ELF-1 (cell line): ENCODE measurements at places on chromosomes 3 and 15.

DNA sequence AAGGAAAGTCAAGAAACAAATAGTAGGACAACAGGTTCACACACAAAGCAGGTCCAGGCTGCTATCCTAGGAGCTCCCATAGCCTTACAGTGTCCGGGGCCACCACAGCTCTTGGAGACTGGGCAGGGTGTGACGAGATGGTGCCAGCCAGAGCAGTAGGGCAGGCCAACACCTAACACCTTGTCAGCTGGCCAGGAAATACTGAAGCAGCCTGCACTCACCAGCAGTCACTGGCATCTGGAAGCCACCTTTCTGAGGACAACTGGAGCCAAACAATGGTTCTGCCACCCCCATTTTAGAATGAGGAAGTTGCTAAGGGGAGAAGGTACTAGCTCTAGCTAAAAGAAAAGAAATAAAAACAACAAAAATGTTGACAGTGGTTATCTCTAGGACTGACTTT, 47.2 kb downstream of the CCDC12 start:
- no peak for DNase-seq

GRCh38 chr3:20190991-20191390, 5.0 kb upstream of the SGO1 start:
- DNase-seq: peak; percentile 7

GRCh38 chr15:74542166-74543042, 1.4 kb downstream of the ARID3B start:
- DNase-seq: no peak

GRCh38 chr3:98331329-98331728, 22.3 kb upstream of the OR5K4 start:
- no peak for DNase-seq

DNA sequence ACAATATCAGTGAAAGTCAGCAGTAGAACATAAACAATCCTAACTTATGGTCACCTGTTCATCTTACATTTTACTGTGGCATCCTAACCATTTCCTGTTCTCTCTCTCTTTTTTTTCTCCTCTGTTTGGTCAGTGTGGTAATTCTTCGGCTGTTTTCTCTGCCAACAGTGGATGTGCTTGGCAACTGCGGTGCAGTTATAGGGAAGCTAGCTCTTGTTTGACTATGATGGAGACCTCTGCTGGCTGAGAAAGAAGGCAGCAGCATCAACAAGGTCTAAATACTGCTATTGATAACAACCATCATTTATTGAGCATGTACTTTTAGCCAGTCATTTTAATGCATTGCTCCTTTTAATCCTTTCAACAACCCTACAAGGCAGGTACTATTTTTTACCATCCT, 723 bp upstream of the DRD3 start:
- no peak for DNase-seq

DNA sequence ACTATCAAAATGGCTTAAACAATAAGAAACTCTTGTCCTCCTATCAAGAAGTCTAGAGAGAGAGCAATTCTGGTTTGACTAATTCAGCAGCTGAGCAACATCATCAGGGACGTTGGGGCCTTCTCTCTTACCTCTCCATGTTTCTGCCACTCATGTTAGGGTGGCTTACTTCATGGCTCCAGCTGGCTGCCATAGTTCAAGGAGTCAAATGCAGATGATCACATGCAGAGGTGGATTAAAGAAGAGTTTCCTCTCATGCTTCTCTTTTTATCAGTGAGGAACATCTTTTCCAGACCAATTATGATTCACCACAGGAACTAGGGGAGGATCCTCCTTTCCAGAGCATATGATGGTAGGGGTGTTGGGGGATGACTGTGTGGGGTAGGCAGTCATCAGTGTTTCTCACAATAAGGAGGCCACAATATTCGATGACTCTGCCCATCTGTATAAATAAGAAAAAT, 45.5 kb downstream of the NEK11 start:
- no peak for DNase-seq

DNA sequence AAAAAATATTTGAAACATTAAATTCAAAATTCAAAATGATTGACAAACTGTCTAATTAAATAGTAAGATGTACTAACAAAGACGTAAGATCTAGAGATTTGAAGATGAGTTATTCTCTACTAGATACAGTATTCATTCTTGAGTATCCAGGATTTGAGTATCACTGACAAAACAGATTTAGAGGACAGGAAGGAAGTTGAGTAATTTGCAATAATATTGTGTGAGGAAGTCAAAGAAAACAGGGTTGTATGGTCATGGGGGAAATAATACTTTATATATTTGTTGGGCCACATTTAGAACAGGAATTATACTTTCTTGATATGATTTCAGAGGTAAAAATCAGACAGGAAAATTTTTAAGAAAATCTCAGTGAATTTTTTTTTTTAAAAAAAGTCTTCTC, 393.1 kb upstream of the CDIN1 start:
- DNase-seq: no peak

- DNase-seq: no peak
Observed at GRCh38 chr3:102132370-102132769, 283.1 kb downstream of the NFKBIZ start.

DNA sequence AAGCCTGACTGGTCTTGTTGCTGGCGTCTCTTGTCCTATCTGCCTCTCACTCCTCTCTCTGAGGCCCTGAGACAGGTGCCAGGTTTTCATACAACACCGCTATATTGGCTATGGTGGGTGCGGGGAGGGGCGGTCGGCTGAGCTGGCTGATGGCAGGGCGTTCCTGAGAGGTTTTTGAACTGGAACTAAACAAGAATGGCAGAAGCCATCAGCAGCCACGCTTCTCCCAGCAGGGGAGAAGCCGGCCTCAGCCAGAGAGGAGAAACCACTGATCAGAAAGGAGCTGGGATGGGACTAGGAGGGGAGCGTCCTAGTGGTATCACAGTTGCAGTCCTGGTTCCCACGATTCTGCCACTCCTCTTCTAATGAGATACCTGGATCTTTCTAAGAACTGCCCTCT, 89.9 kb upstream of the PRR23E start:
- DNase-seq: peak; percentile 54

GRCh38 chr3:42300013-42300412, 34.0 kb upstream of the CCK start:
- peak; percentile 47 for DNase-seq

DNA sequence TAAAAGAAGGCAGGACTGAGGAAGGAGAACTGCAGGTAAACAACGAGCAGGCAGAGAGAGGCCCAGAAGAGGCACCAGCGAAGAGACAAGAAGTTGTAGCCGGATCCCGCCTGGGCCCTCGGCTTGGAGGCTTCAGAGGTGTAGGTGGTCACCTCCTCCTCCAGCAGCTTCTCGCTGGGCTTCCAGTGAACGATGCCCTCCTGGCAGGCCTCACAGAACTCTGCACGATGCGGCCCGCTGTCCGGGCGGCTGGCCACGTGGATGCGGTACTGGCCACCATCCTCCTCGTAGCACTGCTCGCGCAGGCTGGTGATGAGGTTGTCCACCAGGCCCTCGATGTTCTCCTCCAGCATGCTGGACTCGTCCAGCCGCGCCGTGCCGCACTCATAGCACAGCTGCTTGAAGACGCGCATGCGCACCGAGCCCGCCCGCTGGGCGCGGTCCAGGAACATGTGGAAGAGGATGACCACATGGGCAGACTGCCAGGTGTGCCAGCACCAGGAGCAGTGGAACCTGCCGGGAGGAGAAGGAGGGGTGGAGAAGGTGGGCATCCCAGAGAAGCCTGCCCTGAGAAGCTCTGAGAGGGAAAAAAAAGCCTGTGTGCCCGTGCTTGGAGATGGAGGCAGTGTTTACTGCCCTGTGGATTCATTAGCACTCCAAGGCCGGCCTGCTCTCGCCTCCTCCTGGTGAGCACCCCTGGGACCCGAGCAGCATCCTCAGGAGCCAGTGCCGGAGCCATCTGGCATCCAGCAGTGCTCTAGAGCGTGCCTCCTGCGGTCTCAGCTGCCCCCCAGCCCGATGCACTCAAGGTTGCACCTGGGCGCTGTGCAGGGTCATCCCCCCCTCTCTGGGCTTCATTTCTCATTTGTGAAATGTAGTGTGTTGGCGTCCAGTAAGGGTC, 3.6 kb downstream of the RTP2 start:
- DNase-seq: no peak

- DNase-seq: no peak
Observed at GRCh38 chr3:98518816-98519215, 3.9 kb downstream of the CLDND1 start.

GRCh38 chr15:71106802-71107500, 8.3 kb upstream of the THSD4 start:
- DNase-seq: no peak

- no peak for DNase-seq
Observed at GRCh38 chr3:182508919-182509711, 284.2 kb upstream of the ATP11B start.

GRCh38 chr3:146519810-146520209, 24.6 kb downstream of the PLSCR1 start:
- DNase-seq: no peak

DNA sequence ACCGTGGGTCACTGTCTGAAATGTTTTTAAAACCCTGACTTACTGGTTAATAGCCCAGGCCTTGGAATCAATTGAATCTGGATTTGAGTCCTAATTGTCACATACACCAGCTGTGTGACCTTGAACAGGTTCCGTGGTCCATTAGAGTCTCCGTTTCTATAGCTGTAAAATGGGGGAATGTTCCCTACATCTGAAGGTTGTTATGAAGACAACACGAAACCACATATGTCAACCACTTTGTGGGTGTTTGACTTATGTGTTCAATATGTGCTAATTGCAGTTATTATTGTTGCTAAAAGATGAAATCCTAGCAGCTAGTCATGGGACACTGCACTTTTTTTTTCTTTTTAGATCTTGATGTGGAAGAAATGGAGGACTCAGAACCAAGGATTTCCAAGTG, 35.3 kb downstream of the ZBTB38 start:
- no peak for DNase-seq

GRCh38 chr15:91898843-91899242, 45.3 kb downstream of the SLCO3A1 start:
- DNase-seq: no peak

DNA sequence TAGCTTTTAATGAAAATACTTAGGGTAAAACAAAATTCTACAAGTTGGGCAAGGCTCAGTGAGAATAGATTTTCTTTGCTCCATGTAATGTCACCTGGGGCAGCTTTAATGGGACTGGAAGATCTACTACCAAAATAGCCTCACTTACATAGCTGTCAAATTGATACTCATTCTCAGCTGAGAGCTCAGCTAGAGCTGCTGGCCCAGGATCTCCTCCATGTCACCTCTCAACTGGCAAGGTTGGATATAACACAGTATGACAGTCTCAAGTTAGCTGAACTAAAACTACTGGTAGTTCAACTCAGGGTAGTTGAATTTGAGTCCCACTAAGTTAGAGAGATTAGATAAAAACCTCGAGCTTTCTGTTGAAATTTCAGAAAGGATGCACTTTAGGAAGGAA, 218.5 kb upstream of the PLSCR5 start:
- no peak for DNase-seq

DNA sequence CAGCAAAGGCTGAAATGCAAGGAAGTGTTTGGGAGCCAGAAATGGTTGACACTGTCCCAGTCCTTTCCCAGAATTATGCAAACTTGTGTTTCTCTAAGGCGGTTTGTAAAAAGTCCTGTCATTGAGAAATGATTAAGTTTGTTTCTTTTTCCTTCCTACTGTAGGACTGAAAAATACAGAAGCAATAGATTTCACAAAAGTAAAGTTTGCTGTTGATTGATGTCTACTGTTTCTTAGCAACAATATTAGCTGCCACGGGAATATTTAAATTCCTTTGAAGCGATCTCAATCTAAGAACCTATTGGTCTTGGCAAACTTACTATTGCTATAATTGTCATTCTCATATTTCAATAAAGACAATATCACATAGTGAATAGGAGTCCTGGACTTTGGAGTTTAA, 100.7 kb upstream of the IL12A start:
- no peak for DNase-seq

DNA sequence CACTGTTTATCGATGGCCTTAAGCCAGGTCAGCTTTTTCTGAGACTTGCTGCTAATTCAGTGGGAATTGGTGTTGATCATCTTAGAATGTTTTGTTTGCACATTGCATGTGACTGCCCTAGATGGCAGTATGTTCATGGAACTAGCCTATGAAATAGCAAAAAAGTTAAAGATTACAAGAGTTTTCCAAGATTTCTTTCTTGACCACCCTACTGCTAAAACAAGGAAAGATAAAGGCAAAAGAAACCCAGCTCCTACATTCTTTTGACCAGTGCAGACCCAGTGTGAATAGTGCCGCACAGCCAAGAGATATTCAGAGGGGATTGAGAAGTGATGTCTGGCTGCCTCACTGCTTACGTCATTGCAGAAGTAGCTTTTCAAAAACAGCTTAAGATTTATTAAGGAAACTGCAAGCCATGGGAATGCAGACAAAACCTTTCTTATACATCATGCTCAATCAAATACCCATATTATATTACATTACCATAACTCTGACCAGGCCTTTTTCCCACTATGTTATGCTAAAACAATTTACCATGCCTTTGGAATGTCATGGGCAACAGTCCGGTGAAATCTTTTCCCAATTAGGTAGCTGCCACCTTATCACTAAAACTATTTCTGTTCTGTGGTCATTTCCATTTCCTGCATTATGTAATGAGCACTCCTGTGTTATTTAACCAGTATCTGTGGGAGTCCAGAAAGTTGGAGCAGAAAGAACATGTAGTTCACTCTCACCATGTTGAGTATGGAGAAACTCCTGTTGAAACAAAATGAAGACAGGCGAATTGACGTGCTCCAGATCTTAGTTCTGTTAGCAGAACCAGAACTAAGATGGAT, 6.0 kb downstream of the PHLDB2 start:
- no peak for DNase-seq

- DNase-seq: no peak
Observed at GRCh38 chr3:66041116-66041515, 2.4 kb upstream of the MAGI1 start.

- DNase-seq: peak; percentile 8
Observed at GRCh38 chr15:89591834-89592233, 16.6 kb downstream of the TICRR start.

- DNase-seq: no peak
Observed at GRCh38 chr15:73990250-73991005, 1.7 kb downstream of the STOML1 start.

DNA sequence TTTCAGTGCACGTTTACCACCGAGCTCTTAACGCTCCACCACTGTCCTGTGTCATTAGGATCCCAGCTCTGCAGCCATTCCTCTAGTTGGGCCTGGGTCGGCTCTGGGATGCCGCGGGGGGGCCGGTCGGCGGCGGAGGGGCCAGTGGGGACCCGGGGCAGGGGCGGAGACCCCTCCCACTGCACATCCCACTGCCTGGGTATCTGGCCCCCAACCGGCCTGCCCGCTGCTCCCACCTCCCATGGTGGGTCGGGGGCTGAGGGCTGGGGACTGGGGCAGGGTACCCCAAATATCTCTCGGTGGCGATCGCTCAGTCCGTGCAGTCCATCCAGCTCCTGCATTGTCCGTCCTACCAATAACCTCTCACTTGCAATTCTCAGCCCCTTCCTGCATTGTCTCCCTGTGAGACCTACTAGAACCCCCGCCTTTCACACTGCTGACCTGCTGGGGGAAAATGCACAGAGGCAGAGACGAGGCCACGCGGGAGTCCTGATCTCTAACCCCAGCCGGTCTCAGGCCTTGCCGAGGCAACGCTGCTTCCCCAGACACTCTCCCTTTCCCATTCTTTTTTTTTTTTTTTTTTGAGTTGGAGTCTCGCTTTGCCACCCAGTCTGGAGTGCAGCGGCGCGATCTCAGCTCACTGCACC, 24.0 kb upstream of the MUC20 start:
- DNase-seq: no peak

- no peak for DNase-seq
Observed at GRCh38 chr3:128788268-128788869, 62.4 kb downstream of the RAB7A start.
